ENCODE measurements at places on chromosomes 11 and 22.

DNA sequence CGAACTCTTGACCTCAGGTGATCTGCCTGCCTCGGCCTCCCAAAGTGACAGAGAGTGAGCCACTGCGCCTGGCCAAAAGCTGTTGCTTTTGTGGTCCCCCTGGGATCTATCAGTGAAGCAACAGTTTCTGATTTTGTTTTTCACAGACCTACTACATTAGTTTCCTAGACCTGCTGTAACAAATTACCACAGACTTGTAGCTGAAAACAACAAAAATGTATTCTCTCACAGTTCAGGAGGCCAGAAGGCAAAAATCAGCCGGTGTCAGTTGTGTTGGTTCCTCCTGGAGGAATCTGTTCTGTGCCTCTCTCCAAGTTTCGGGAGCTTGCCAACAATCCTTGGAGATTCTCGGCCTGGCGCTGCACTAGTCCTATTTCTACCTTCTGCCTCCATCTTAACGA lies 8.5 kb upstream of the SLC35C1 start:
- no peak for DNase-seq

GRCh38 chr11:106156290-106156937 lies 79.0 kb downstream of the AASDHPPT start:
- DNase-seq = peak; percentile 5

GRCh38 chr11:30559004-30559403 lies 27.1 kb downstream of the MPPED2 start:
- no peak for DNase-seq

GRCh38 chr11:111349191-111349695 lies 29.8 kb downstream of the POU2AF1 start:
- no peak for DNase-seq

DNA sequence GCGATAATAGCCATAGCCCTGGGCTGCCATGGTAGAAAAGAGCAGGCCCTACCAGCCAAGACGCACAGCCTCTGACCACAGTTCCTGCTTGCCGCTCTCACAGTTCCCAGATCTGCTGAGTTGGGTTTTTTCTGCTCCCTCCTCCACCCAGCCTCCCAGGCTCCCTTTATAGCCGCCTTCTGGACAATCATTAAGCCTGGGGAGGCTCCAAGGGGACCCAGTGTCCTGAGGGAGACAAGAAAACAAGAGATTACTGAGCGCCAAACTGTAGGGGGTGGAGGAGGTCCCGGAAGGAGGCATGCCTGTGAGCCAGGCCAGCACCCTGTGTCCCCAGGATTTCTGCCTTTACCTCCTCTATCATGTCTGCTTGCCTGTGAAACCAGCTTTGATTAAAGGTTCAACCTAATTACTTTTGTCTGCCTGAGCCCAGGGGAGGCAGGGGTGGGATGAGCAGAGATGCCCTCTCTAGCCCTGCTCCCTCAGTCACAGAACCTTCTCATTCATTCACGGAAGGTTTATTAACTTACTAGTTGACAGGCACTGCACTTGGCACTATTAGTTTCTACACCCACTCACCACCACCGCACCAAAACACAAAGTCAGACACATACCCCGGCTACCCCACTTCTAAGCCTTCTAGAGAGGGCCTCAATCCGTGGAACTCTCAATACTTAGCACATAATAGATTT lies 1.2 kb downstream of the SLC37A4 start:
- DNase-seq = no peak

GRCh38 chr22:36419177-36419911 lies 31.6 kb upstream of the MYH9 start:
- DNase-seq = peak; percentile 23

DNA sequence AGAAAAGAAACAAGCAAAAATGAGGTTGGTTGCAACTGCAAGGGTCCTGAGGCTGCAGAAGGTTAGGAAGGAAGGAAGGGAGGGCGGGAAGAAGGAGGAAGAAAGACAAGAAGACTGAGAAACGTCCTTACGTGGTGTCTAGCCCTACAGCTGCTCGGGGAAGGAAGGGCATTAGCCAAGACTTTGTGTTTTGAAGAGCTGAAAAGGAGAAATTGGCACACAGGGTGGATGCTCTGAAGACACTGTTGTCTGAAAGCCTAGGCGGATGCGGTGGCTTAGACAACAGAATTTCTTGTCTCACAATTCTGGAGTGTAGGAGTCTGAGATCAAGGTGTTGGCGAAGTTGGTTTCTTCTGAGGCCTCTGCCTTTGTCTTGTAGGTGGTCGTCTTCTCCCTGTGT lies 60.7 kb downstream of the MCM5 start:
- no peak for DNase-seq

GRCh38 chr22:37018815-37019308 lies 385 bp downstream of the TST start:
- DNase-seq = no peak

DNA sequence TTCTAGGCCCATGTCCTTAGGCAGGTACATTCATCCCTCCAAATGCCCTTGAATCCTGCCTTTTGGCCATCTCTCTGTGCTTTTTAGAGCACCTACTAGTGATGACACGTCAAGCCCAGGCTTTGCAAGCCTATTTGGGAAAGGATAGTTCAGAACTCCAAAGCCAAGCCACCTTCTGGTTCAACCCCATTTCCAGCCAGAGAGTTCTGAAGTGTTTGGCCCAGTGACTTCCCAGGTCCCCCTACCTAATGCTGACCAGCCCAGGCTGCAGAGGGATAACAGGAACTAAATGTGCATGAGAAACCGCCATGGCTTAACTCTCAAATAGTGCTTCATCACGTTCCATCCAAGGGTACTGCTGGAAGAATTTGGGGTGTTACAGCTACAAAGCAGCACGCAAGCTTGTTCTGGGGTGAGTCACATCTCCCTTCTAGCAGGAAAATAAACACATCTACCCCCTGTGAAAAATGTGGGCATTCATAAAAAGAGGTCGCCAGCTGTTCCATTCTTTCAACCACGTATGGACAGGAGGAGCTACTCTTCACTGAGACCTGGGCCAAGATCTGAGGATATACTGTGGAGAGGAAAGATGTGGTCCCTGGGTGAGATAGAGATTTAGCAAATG lies 2.0 kb upstream of the FXYD6 start:
- no peak for DNase-seq

GRCh38 chr11:93858121-93858775 lies 7.8 kb upstream of the VSTM5 start:
- DNase-seq = no peak

GRCh38 chr11:42012271-42012670 lies 552.8 kb upstream of the LRRC4C start:
- no peak for DNase-seq

DNA sequence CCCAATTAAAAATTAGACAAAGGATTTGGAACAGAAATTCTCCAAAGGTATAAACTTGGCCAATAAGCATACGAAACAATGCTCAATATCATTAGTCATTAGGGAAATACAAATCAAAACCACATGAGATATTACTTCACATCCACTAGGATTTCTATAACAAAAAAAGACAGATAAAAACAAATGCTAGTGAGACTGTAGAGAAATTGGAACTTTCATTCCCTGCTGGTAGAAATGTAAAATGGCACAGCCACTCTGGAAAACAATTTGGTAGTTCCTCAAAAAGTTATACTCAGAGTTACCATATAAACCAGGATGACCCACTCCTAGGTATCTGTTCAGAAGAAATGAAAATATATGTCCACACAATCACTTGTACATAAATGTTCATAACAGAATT lies 71.6 kb downstream of the RPL27A start:
- DNase-seq = no peak

DNA sequence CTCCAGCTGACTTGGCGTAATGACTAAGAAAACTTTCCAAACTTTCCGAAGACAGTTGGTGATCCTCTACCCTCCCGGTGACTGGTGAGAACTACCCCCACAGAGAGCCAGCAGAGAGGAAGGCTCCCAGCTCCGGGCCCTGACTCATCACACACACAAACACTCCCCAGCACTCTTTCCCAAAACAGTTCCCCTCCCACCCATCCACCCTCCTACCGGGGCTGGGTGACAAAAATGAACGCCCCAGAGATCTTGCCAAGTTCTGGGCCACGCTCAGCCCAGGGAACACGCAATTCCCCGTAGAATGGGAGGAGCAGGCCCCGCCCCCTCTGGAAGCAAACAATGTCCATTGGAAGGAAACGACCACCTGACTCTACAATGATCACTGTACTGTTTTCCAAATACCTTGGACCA lies 21.3 kb upstream of the JAM3 start:
- no peak for DNase-seq

GRCh38 chr11:23959462-23959861 lies 537.4 kb upstream of the LUZP2 start:
- no peak for DNase-seq

DNA sequence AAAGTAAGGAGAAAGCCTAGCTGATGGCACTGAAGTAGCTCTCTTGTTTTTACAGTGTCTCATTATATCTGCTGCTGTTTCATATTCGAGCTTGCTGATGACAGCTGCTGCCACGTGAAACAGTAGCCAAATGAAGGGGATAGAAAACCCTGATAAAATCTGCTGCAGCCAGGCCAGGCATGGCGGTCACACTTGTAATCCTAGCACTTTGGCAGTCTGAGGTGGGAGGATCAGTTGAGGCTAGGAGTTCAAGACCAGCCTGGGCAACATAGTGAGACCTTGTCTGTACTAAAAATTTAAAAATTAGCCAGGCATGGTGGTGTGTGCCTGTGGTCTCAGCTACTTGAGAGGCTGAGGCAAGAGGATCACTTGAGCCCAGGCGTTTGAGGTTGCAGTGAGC lies 13.4 kb downstream of the IFT46 start:
- no peak for DNase-seq

DNA sequence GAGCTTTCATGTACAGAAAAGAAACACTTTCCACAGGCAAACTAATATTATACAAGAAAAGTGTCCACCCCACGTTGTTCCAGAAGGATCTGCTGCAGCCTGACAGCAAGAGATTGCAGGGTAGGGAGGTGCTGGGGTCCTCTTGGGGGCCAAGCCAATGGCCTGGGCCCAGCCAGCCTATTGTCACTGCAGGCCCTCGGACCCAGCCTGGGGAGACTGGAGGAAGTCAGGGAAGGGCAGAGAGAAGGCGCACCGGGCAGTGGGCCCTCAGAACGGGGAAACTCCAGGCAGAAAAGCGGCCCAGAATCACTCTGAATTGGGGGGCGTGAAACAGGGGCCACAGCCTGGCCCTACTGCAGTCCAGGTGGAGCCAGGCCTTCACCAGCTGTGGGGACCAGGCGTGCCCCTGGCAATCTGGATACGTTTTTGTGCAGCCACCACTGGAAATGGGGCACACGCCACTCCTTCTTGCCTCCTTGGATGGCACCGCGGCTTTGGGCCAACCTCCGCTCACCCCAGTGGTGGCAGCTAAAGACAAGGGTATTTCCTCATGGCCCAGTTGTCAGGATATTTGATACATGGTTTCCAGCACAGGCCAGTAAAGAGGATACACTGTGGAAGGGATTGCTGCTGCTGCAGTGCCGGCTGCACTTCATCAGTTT lies 3.9 kb upstream of the NAP1L4 start:
- DNase-seq = no peak

DNA sequence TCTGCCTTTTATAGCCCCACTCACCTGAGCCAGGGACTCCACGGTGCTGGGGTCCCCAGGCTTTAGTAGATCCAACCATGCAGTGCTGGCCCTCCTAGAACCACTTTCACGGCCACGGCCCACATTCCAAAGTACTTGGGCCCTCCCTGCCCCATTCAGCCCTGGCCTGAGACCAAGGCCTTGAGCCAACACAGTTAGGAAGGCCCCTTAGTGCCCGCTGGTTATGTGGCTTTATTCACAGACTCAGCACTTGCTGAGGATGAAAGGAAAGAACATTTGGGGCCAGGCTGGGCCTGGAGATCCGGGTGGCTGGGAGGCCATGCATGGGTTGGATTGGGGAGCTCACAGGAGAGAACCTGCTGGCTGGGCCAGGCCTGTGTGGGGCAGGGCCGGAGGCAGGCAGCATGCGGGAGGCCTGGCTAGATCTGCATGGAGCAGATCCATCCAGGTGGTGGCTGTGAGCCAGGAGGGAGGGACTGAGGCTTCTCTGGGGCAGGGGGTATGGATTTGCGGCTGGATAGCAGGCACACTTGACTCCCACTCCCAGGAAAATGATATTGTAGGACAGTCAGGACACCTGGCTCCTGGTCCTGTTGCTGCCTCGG lies 12.6 kb downstream of the CHRM1 start:
- no peak for DNase-seq

GRCh38 chr11:69615545-69616278 lies 25.2 kb upstream of the CCND1 start:
- no peak for DNase-seq

DNA sequence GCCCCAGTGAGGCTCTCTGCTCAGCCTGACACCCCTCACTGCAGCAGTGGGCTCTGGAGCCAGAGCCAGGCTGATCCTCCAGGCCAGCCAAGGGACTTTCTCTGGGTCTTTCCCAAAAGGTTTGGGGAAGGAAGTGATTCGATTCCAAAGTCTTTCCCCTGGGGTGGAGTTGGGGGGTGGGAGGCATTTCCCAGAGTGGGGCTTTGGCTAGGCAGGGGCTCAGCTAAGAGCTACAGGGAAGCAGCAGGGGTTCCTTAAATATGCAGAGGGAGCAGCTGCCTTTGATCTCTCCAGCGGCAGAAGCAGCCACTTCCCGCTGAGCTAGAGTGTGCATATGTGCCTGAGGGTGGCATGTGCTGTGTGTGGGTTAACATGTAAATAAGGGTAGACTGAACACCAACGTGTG lies 192.9 kb downstream of the INSC start:
- DNase-seq = no peak

- DNase-seq = no peak
These were observed 58.5 kb upstream of the PDGFD start for GRCh38 chr11:104222464-104222863.

- DNase-seq = no peak
These were observed 1466.0 kb downstream of the TBC1D22A start for GRCh38 chr22:48228468-48228867.

- DNase-seq = no peak
These were observed 13.0 kb downstream of the DNAJB13 start for GRCh38 chr11:73963861-73964260.

GRCh38 chr11:74357449-74357848 lies 40.8 kb downstream of the PGM2L1 start:
- no peak for DNase-seq

DNA sequence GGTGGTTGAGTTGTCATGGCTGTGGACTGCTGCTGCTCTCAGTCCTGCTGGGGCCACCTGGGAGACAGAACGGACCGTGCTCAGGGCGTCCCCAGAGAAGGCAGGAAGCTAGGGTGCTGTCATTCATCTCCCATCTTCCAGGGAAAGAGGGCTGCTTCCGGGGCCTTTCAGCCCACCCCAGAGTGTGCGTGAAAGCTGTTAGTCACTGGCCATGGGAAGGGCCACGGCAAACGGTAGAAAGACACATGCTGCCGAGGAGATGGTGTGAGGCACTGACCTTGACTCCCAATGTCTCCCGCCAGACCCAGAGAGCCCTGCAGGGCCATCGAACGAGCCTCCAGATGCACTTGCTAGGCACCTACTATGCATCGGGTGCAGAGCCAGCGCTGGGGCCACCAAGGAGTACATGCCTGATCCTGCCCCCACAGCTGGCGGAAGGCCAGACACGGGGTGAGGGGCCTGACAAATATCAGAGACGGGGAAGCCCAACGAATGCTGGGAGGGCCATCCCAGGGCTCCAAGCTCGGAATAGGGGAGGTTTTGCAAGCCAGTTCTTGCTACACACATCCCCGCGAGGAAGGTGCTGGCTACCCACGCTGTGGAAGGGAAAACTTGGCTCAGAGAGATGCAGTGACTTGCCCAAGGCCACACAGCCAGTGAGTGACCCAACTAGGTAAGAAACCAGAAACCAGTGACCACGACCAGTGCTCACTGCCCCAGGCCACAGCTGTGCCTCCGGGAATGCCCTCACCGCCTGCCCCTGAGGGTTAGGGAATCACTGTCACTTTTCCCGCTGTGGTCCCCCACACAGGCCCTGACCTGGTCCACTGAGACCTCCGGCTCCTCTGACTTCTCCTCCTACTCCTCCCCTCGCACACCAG lies 10.1 kb downstream of the RAC2 start:
- no peak for DNase-seq

GRCh38 chr11:83115551-83115950 lies 41.4 kb upstream of the PCF11 start:
- no peak for DNase-seq

Measured in CD4-positive, alpha-beta T cell treated with Interleukin-12 subunit alpha and Interleukin-12 subunit beta, for 1 hour (primary cell).